ENCODE measurements at places on chromosomes 3 and 15.

DNA sequence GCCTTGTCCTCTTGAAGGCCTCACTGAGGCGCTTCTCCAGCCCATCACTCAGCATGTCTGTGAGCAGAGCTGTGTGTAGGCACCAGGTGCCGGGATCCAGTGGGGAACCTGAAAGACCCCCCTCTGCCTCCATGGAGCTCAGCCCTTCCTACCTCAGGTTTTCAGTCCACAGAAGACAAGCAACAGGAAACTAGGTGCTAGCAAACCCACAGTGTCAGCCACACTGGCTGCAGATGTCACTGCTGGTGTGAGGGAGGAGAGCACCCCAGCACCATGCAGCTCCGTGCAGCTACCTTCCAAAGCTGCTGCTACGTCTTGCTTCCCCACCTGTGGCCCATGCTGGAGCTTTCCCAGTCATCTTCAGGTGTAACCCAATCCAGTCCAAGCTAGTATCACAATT is 17.9 kb downstream of the PSTPIP1 start:
- DNase-seq = no peak

DNA sequence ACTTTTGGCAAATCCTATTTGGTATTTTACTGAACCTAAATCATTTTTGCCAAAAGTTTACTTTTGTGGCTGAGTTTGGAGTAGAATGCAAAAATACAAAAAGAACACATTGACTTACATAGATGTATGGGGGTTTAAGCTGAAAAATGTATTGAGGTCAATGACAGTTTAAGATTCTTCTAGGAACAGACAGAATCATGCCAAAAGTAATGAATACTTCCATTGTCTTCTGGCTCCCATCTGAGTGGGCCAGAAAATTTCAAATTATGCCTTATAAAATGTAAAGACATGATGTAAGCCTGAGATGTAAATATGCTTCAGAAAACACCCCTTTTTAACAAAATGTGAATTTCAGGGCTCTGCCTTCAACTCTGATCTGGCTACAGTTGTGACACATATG is 375.1 kb upstream of the DPH6 start:
- no peak for DNase-seq

- no peak for DNase-seq
Observed at GRCh38 chr15:55993804-55994560, 570 bp upstream of the NEDD4 start.

DNA sequence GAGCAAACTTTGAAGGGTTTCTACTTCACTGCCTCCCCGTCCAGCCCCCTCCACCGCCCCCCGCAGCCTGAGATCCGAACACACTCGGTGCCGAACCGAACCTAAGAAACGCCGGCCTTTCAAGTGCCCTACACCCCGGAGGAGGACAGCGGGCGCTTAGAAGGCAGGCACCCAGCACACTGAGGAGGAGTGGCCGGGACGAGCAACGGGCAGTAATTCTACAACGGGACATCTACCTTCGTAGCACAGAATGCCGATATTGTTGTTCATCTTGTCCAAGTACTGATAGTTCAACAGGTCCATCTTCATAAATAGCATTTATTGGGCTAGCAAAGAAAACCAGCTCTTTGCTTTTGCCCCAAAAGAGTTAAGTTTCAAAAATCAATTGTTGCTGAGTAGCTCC is 513 bp downstream of the VGLL4 start:
- DNase-seq = peak; percentile 46

GRCh38 chr15:93866476-93866875 is 364.9 kb upstream of the MCTP2 start:
- DNase-seq = no peak

- DNase-seq = no peak
Observed at GRCh38 chr3:10911350-10912002, 81.1 kb upstream of the SLC6A1 start.

DNA sequence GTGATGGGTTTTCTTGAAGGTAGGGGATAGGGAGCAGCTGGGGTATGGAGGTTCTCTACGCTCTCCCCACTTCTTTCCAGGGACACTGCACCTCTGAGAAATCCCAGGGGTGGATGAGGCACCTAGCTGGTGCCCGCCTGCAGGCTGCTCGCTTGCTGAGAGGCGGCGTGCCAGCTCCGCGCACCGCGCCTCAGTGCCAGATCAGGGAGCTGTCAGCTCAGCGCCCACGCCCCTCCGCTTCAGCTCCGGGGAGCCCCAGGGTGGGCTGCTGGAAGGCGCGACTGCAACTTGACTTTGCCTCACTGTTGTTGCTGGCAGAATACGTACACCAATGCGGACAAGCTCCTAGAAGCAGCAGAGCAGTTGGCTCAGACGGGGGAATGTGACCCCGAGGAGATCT is 345.7 kb upstream of the UMPS start:
- DNase-seq = no peak

- DNase-seq = no peak
Observed at GRCh38 chr3:24963762-24964625, 464.1 kb upstream of the RARB start.

DNA sequence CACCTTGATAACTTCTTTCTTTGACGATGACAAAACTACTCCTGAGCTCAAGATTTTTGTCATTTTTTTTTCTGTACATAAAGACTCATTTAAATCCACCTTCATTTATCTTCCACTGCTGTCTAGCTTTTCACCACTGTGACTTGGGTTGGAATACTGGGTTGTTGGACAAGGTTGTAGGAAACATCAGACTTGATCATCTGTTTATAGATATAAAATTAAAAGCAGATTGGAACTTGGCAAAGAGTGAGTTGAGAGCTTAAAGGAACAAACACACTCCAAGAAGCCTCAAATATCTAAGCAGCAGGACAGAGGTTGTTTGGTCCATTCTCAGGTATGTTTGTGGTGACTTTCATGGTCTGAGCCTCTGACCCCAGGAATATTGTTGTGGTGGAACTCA is 141.7 kb upstream of the NDN start:
- no peak for DNase-seq

DNA sequence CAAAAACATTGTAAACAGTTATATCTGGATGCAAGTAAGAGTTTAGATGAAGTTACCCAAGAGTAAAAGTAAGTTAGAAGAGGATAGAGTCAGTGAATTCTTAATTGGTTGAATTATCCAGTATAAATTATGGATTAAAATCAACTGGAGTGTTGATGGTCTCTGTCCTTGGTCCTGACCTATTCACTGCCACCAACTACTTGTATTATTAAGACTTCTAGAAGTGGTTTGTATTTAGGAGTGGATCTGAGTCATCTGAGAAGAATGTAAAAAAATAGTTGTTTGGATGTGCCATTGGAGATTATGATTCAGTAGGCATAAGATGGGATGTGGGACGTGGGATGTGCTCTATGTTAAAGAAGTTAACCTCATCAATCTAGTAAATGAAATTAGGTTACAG is 86.4 kb downstream of the SYNPR start:
- DNase-seq = no peak

- DNase-seq = no peak
Observed at GRCh38 chr3:181707980-181708379, 3.7 kb upstream of the SOX2 start.

DNA sequence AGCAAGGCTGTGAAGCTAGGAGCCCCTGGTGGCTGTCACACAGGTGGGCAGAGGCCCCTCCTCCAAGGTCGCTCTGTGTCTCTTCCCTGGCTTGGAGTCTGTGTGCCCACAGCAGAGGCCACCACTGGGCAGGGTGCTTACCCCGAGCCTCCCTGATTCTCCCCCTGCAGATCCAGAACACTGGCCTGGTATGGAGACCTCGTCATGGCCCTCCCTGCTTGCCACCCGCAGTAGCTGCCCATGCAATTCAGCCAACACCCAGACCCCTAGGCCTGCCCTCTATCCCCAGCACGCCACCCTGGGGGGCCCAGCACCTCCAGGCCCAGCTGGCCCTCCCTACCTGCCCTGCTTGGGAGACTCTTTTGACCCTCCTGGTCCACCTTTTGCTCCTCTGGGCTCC is 5.5 kb upstream of the RHO start:
- DNase-seq = no peak

DNA sequence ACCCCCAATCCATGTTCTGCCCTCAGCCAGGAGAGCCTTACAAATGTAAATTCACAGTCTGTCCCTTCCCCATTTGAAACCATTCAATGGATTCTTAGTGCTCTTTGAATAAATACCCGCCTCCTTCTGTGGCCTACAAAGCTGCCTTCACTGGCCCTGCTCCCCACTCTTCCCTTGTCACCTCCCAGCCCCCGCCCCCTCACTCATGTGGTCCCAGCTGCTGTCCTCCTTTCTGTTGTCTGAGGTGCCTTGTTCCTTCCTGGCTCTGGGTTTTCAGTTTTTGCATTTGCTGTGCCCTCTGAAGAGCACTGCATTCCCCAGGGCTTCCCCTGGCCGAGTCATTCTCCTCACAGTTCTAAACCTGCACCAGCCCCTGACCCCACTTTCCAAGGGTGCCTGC is 3.2 kb downstream of the EFCAB12 start:
- DNase-seq = no peak

Data from T-helper 2 cell (primary cell).